ENCODE measurements at places on chromosomes 3 and 15.
A peak's percentile ranks its signal among the peaks of the same experiment; 100 is the strongest.

DNA sequence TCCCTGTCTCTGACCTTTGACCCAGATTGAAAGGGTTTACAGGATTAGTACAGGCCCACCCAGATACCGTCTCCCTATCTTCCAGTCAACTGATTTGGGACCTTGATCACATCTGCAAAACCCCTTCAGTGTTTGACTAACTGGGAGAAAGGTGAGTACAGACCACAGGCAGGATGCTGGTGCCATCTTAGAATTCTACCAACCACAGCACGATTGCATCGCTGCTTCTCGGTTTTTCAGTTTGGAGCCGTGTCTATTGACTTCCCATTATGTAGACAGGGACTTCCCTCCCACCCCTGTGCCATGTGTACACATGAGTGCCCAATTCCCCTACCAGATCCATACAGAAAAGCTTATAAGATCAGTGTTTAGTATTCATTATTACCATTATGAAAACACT is 6.6 kb upstream of the KLF13 start:
- no peak for DNase-seq

GRCh38 chr15:48423342-48423741 is 92.1 kb downstream of the DUT start:
- no peak for DNase-seq

DNA sequence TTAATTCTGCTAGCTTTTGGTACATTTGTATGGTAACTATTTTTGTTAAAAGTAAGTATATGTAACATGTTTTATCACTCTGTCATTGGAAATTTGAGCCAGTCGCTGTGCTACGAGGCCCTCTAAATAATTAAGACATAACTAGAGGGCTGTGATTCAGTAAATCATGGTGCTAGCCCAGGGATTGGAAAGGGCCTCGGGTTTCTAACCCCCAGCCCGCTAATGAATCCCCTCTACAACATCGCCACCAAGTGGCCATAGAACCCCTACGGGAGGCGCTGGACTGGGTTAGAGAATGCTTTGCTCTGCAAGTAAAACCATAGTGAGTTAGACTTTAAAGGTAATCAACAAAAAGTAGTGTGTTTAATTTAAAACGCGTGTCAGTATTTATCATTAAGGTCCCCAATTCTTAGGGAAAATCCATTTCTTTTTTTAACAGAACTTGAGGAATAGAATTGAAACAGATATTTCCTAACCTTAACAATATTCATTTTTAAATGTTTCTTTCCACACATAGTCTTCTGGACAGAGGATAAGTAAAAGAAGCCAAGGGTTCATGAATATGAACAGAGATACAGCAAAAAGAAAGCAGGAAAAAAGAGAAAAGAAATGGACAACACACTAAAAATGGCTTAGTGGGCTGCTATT is 744.7 kb downstream of the EPHA3 start:
- DNase-seq, result no peak

DNA sequence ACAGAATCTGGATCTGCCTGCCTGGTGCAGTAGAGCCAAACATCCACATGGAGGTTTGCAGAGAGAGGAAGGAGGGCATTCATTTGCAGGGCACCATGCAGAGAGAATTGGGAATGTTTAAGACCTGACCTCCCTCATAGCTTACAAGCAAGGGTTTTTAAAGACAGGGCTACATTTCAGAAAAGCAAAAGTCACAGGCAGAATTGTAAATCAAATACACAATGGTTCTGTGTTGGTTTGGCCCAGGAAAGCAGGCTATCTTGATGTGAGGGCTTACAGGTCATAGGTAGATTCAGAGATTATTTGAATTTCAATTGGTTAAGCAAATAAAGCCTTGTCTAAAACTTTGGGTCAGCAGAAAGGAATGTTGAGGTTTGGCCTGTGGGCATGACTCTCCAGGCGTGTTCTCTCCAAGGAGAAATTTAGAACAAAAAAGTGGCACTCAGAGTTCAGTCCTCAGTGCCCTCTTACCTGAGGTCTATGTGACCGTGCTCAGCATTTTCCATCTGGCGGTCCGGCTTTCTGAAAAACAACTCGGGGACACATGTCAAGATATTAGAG is 91.5 kb downstream of the CD47 start:
- no peak for DNase-seq

- DNase-seq, result no peak
Measured at GRCh38 chr3:39592311-39593050, 125.0 kb downstream of the MOBP start.

GRCh38 chr3:50450209-50450921 is 53.1 kb downstream of the CACNA2D2 start:
- no peak for DNase-seq

DNA sequence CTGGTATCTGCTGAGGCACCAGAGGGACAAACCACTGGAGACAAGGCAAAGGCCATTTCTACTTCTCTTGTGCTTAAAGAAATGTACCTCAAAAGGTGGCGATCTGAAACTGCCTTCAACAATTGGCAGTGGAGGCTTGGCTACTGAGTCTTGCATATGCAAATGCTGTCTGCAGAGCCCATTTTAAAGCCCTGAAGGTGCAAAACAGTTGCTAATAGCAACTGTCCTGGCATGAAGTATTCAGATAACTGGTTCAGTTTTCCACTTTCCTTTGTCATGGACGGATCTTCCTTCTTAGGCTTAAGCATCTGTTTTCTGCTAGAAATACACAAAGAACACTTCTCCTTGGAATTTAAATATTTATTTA is 71.4 kb upstream of the PSMD6 start:
- DNase-seq, result no peak

GRCh38 chr3:43031485-43031884 is 52.4 kb downstream of the GASK1A start:
- no peak for DNase-seq

- DNase-seq, result no peak
Measured at GRCh38 chr3:36796881-36797280, 32.5 kb upstream of the DCLK3 start.

DNA sequence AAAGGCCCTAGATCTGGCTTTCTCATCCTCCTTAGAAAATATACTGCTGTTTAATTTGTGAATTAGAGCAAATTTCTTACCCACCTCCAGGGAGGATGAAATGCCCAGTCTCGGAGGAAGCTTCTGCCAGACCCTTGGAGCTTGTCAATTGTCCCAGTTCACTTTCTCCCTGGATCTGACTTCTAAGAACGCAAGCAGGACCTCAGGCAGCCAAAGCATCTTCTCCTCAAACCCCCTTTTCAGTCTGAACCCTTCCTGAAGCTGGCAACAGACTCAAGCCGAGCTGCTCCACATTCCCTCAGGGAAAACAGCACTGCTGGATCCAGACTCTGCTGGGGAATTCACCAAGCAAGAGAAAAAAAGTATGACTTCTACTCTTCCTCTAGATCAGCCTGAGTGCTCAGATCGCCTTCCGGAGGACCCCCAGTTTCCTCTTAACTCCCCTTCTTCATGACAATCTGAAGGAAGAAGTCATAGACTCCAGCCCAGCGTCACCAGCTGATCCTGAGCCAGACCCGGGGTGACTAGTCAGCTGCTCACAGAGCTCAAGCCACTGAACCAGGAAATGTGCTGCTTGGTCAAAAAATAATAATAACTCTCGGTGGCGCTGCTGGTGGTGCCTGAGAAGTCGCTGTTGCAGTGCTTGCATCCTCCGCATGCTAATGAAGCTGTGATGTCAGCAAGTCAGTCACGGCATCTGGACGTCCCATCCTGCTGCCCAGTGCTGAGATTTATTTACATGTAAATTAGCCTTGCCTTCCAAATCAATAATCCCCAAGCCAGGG is at the start of gene PRICKLE2:
Gene PRICKLE2 (minus strand): TSS at position 641 of the 785 bp plus-strand sequence. CDS start 26,539 bp downstream, outside the sequence.
- peak; percentile 60 for DNase-seq

DNA sequence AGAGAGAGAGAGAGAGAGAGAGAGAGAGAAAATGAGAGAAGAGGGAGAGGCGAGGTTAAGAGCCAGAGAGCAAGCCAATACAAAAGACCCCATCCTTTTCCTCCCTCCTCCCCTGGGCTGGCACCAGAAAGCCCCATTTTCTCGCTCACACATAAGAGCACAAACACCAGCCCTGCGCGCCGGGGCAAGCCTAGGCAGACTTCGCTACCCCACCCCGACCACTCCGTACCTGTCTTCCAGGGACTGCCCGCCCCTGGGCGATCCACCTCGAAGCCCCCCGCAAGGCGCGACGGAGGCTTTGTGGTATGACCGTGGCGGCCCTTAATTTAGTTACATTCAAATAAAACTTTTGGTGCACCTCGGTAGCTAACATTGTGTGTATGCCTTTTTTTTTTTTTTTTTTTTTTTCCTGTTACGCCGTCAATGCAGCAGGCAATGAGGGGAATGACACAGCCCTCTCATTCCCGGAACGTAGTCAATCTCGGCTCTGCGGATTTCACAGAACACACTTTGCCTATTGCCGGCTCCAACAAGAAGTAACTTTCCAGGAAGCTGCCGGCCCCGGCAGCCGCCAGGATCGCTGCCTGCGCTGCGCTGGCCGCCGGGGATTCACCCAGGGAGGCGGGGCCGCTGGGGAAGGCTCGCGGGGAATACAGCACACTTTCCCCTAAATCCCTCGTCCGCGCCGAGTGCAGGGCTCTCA is 7.7 kb downstream of the BCL6 start:
- no peak for DNase-seq

DNA sequence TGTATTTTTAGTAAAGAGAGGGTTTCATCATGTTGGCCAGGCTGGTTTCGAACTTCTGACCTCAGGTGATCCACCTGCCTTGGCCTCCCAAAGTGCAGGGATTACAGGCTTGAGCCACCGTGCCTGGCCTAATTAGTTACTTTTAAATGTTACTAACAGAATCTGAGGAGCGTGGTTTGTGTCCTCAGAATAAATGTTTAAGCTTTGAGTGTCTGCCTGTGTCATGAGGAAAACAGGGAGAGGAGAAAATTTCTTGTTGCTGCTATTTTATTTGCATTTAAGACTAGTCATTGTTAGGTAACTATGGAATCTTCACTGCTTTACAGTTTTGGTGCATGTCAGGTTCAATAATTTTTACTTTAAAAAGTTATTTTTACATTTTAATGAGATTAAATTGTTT is 68.8 kb downstream of the TCF12 start:
- no peak for DNase-seq

All from AG04450 (cell line).